ENCODE measurements at places on chromosomes 2 and 18.

- DNase-seq = no peak
Observed at GRCh38 chr2:7906431-7906830, 775.4 kb upstream of the ID2 start.

DNA sequence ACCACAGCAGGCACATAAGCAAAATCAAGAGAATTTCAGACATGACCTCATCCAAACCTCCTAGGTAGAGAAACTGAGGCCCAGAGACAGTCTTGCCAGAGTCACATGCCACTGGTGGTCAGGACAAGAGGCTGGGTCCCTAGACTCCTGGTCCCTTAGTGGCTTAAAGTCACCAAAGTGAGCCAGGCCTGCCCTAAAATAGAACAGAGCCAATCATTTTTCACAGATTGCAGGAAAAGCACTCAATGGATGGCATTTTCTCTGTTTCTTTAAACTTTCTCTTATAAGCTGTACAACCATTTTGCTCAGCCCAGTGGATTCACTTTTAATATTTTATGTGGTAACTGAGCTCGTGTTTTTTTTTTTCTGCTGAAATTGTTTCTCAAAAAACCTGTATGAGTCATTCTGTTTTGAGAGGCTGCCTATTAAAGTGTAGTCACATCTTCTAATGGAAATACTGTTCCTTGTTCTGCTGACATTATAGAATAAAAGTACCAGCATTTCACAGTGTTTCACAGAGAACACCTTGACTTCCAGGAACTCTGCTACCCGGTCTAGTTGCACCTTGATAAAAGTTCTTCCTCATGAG, 29.6 kb downstream of the STEAP3 start:
- peak; percentile 57 for DNase-seq

DNA sequence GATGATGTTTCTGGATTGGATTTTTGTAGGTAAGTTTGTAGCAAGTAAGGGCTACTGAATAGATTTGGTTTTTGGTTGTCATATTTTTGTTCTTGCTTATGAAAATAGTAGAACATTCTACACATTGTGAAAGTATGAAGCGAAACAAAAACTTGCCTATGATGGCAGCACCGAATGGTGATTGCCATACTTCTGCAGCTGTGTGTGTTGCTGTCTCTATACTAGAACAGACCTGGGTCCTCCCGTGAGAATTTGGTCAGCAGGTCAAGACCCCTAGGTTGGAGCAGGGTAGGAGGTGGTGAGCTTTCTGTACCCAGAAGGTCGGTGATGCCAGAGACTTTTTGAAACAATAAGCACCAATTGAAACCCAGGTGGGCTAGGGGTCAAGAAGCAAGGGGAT, 322.6 kb downstream of the PRKCE start:
- DNase-seq = no peak

GRCh38 chr18:74702950-74703349, 105.3 kb downstream of the ZNF407 start:
- DNase-seq = no peak

GRCh38 chr2:208189810-208190503, at the start of gene C2orf80:
TSS of gene C2orf80 (minus strand) at chr2:208190030. CDS start at chr2:208186986, 3,044 bp downstream.
- DNase-seq = no peak

DNA sequence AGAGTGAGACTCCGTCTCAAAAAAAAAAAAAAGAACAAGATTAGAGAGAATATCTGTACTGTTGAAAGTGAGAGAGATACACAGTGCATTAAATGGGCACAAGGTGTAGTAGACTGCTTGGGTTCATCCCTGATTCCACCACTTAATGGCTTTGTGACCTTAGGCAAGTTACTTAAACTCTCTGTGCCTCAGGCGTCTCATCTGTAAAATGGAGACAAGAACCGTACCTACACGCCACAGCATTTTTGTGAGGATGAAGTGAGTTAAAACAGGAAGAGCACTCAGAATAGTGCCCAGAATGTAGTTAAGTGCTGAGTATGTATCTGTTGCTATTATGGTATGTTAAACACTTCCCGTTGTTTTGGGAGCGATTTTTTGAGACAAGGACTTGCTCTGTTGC, 64.3 kb downstream of the MTHFD2 start:
- no peak for DNase-seq

GRCh38 chr2:9618410-9618809, 12.4 kb downstream of the YWHAQ start:
- no peak for DNase-seq

DNA sequence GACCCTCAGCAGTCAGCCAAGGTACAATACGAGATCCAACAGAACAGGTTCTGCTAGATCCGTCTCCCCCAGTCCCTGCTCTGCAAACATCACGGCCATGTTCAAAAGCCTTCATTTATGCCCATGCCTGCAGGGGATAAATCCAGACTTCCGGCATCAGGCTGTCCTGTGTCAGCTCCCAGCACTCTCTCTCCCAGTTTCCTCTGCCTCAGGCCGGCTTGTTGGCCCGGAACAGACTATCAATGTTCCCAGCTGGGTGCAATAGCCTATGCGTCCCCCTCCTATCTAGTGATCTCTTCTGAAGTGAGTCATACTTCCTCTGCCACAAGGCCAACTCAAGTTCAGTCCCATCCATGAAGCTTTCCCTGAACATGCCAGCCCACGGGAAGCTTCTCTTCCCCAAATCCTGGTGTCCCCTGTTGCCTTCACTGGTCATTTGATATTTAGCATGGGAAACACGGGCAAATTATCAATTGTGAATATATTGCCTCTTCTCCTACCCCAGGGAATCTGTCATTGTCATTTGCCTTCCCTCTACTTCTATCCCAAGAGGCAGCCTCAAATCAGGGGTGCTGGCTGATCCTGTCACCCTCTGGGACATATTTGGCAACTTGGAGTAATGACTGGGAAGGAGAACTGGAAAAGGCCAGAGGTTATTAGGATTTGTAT, 51.1 kb downstream of the CAPN13 start:
- DNase-seq = no peak

- DNase-seq = no peak
Observed at GRCh38 chr18:8235894-8236293, 373.3 kb upstream of the RAB12 start.

- no peak for DNase-seq
Observed at GRCh38 chr2:239934571-239935171, 90.5 kb downstream of the NDUFA10 start.

GRCh38 chr2:86297382-86298147, 39.9 kb downstream of the REEP1 start:
- no peak for DNase-seq

DNA sequence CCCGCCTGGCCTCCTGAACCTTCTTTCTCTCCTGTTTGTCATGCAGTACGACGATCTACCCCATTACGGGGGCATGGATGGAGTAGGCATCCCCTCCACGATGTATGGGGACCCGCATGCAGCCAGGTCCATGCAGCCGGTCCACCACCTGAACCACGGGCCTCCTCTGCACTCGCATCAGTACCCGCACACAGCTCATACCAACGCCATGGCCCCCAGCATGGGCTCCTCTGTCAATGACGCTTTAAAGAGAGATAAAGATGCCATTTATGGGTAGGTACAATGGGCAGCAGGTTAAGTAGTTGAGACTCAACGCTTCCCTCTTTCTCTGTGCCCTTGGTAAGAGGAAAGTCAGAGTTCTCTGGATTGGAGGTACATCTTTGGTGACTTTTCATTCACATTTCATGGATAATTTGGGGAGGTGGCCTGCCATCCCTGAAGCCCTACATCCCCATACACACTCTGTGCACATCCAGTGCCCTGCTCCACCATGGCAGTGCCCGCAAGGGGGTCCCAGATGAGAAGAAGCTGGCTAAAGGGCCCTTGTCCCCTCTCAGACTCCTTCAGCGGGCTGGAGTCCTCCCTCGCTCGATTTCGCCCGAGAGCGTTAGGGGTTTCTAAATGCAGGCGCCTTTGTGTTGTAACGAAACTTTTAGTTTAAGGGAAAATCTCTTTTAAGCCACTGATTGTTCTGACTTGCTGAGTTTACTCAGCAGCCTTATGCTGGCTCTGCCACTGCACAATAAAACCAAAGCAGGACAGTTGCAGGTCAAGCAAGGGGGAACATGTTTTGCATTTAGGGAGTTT, 3.0 kb downstream of the MEIS1 start:
- no peak for DNase-seq

- peak; percentile 35 for DNase-seq
Observed at GRCh38 chr18:23194155-23194996, 59.1 kb downstream of the CABLES1 start.

- DNase-seq = no peak
Observed at GRCh38 chr2:233940376-233941276, 23.5 kb downstream of the TRPM8 start.
